Pancreas (tissue), 10 donors: ENCODE measurements at places on chromosomes 1 and 21. TPM values are rescaled to one million over a fixed set of nuclear protein-coding genes. Genes with fewer than 3 reads are reported as not detected.

DNA sequence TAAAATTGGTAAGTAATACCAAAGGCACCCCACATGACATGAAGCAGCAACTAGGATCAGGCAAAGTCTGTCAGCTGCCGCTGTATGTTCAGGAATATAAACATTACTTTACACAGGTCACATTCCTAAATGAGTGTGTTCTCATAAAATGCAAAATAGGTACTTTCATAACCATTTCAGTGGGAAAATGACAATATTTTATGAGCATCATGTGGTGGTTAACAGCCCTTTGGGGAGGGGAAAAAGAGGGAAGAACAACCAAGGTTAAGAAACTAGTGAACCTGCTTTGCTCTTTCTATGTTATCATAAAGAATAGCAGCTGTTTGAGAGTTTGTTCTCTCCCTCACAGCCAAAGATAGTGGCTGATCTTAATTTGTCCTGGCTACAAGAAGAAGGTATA lies 105.4 kb upstream of the LBR start:
- H3K4me1 ChIP-seq, result peaks cover 14% of the 10 kb centered on the region
- H3K27ac ChIP-seq, result no peak overlapping the region
- H3K4me3 ChIP-seq, result no peak overlapping the region
- DNase-seq, result no peak
- H3K36me3 ChIP-seq, result no peaks in the 10 kb centered on the region
- H3K27me3 ChIP-seq, result no peaks in the 10 kb centered on the region

GRCh38 chr1:18249631-18250030 lies 142.0 kb downstream of the IGSF21 start:
- no peak for DNase-seq
- no peaks in the 10 kb centered on the region for H3K36me3 ChIP-seq
- no peak overlapping the region for H3K27ac ChIP-seq
- no peaks in the 10 kb centered on the region for H3K27me3 ChIP-seq
- H3K4me1 ChIP-seq, result no peaks in the 10 kb centered on the region

DNA sequence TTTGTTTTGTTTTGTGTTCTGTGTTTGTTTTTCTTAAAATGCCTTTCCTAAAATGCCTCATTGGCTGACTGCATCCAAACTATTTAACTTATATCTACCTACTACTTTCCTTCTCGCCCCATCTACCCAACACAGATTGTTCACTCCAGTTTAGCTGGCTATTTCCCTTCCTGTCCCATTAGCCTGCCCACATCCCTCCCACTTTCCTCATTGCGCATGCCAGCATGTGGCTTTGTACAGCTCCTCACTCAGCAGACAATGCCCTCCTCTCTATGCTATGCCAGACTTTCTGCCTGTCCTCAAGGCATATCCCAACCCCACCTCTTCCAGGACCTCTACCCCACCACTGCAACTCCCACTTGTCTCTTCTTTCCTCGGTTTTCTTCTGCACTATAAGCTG lies 94.7 kb upstream of the C1orf21 start:
- H3K27ac ChIP-seq, result no peak overlapping the region
- no peak overlapping the region for H3K4me3 ChIP-seq
- DNase-seq, result no peak
- H3K36me3 ChIP-seq, result no peaks in the 10 kb centered on the region
- no peaks in the 10 kb centered on the region for H3K4me1 ChIP-seq
- no peaks in the 10 kb centered on the region for H3K27me3 ChIP-seq

- no peak for DNase-seq
- no peaks in the 10 kb centered on the region for H3K27me3 ChIP-seq
- H3K27ac ChIP-seq, result no peak overlapping the region
- no peak overlapping the region for H3K4me3 ChIP-seq
- H3K4me1 ChIP-seq, result no peaks in the 10 kb centered on the region
Measured at GRCh38 chr1:118717893-118718292, 270.2 kb downstream of the TBX15 start.

- H3K4me3 ChIP-seq, result no peak overlapping the region
- DNase-seq, result no peak
- no peaks in the 10 kb centered on the region for H3K4me1 ChIP-seq
Measured at GRCh38 chr1:165353731-165354671, 2.5 kb downstream of the LMX1A start.

DNA sequence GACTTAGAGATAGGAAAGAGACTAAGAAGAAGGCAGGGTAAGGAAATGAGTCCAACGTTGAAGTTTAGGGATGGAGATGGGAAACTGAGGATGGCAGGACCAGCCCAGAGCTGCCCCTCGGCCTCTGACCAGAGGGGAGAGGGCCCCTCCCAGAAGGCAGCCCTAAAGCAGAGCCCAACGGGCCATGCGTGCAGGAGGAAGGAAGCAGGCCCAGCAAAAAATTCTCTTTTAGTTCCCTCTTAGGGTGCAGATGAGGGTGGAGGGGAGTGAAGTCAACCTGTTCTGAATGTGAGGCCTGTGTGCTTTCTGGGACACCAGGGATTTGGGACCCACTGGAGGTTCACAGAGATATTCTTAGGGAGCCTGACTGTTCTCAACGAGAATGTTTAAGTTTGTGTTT lies 225.4 kb downstream of the RHOU start:
- no peaks in the 10 kb centered on the region for H3K4me1 ChIP-seq

GRCh38 chr1:65414538-65414937 lies 5.9 kb upstream of the LEPR start:
- no peaks in the 10 kb centered on the region for H3K27me3 ChIP-seq
- H3K4me1 ChIP-seq, result peaks cover 4% of the 10 kb centered on the region
- H3K4me3 ChIP-seq, result no peak overlapping the region
- H3K36me3 ChIP-seq, result no peaks in the 10 kb centered on the region
- H3K27ac ChIP-seq, result no peak overlapping the region

DNA sequence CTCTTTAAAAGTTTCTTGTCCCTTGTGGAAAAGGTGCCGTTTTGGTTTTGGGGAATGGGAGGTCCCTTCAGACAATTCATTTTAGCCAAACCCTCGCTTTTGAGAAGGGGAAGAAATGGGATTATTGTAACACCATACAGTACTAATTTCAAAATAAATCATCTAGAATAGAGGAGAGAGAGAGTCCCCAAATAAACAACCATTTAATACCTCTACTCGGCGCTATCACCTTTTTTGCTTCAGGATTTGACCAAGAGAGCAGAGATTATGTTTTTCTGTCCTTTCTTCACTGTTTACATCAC lies 770 bp upstream of the RC3H1 start:
- DNase-seq, result no peak
- peak overlapping the region; percentile 81 for H3K27ac ChIP-seq
- H3K4me1 ChIP-seq, result peaks cover 28% of the 10 kb centered on the region
- no peaks in the 10 kb centered on the region for H3K27me3 ChIP-seq
- H3K36me3 ChIP-seq, result no peaks in the 10 kb centered on the region
- H3K4me3 ChIP-seq, result peak overlapping the region; percentile 93

GRCh38 chr1:243323491-243323890 lies 67.7 kb downstream of the SDCCAG8 start:
- no peak overlapping the region for H3K27ac ChIP-seq
- H3K4me3 ChIP-seq, result no peak overlapping the region
- no peaks in the 10 kb centered on the region for H3K4me1 ChIP-seq
- no peaks in the 10 kb centered on the region for H3K27me3 ChIP-seq

DNA sequence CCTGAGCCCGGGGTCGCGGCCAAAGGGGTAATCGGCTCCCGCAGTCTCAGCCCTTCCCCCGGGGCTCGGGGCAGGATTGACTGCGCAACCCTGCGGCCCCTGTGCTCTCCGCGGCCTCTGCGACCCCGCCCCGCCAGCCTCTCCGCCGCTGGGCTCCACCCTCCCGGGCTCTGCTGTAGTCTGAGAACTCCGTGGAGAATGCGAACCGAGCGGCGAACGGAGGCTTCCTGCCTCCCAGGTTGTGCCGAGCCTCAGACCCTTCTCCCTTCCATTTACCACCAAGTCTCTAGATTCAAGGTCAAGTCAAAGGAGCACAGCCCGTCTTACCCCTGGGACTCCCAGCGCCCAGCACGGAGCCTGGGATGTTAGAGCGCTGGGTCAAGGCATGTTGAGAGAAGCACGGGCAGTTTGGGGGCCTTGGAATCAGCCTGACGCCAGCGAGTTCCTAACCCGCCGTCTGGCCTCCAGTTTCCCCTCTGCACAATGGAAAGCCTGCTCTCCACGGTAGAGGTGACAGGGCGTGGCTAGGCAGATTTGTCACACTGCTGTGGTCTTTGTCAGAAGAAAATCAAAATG lies 3.0 kb downstream of the ATP2B4 start:
- DNase-seq, result peak; percentile 57
- peak overlapping the region; percentile 43 for H3K4me3 ChIP-seq
- H3K36me3 ChIP-seq, result no peaks in the 10 kb centered on the region
- H3K27ac ChIP-seq, result peak overlapping the region; percentile 75

- no peaks in the 10 kb centered on the region for H3K4me1 ChIP-seq
- H3K4me3 ChIP-seq, result peak overlapping the region; percentile 62
- H3K36me3 ChIP-seq, result no peaks in the 10 kb centered on the region
- no peak for DNase-seq
- peak overlapping the region; percentile 4 for H3K27ac ChIP-seq
Measured at GRCh38 chr1:154326546-154327465, 1.5 kb downstream of the ATP8B2 start.

GRCh38 chr1:154442006-154442740 lies 37.0 kb downstream of the IL6R start:
- no peaks in the 10 kb centered on the region for H3K27me3 ChIP-seq
- H3K36me3 ChIP-seq, result no peaks in the 10 kb centered on the region
- H3K27ac ChIP-seq, result no peak overlapping the region
- no peak overlapping the region for H3K4me3 ChIP-seq
- peaks cover 4% of the 10 kb centered on the region for H3K4me1 ChIP-seq

DNA sequence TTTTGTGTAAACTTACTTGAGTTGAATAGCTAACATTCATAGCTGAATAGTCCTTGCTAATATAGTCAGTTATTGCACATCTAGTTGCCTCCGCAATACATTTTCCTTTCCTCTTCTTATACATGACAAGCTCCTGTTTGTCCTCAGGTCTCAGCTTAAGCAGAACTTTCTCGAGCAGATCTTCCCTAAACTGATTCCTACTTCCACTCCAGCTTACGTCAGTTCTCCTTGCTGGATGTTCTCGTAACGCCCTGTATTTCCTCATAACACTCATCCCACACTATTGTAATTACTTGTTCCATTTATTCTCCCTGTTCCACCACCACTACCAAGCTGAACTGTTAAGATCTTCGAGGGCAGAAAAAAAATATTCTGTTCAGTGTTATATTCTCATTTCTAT lies 15.1 kb upstream of the OMA1 start:
- no peaks in the 10 kb centered on the region for H3K36me3 ChIP-seq
- no peaks in the 10 kb centered on the region for H3K4me1 ChIP-seq
- no peak for DNase-seq
- H3K27ac ChIP-seq, result no peak overlapping the region
- no peak overlapping the region for H3K4me3 ChIP-seq
- H3K27me3 ChIP-seq, result no peaks in the 10 kb centered on the region

- H3K4me3 ChIP-seq, result no peak overlapping the region
- H3K27me3 ChIP-seq, result no peaks in the 10 kb centered on the region
- no peaks in the 10 kb centered on the region for H3K4me1 ChIP-seq
- no peaks in the 10 kb centered on the region for H3K36me3 ChIP-seq
Measured at GRCh38 chr1:184409011-184409410, 22.2 kb downstream of the C1orf21 start.

- no peaks in the 10 kb centered on the region for H3K4me1 ChIP-seq
- H3K27me3 ChIP-seq, result no peaks in the 10 kb centered on the region
- H3K4me3 ChIP-seq, result no peak overlapping the region
- no peak for DNase-seq
Measured at GRCh38 chr1:48870596-48870995, 93.9 kb upstream of the BEND5 start.

DNA sequence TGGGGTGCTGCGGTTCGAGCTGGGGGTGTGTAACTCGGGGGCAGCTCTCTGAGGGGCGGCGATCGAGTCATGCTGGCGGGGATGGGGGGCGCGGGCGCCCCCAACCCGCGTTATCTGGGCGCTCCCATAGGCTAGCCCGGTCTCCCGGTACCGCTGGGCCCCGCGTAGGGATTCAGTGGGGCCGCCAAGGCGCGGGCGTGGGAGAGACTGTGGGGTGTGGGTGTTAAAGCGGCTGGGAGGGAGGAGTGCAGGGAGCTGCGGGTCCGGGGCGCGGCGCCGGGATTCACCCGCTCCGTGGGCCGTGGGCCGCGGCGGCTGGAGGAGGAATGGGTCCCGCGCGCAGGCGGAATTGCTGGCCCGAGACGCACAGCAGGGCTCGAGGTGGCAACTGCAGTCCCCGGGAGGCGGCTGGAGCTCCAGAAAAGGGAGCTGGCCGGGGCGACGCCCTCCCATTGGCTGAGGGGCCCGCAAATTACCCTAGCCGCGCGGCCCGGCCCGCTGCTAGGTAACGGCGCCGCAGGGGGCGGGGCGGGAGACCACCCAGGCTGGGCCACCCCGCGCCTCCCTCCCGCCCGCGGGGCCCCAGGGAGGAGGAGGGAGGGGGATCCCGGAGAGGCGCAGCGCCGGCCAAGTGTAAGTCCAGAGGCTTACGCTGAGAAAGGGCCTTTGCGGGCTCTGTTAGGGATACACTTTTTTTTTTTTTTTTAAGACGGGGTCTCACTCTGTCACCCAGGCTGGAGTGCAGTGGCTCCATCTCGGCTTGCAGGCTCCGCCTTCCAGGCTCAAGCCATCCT lies at the start of gene PTCH2:
PTCH2 (minus strand) TSS at position 392 of the 794 bp plus-strand sequence; CDS start at position 71, 321 bp downstream.
- no peaks in the 10 kb centered on the region for H3K36me3 ChIP-seq
- no peaks in the 10 kb centered on the region for H3K27me3 ChIP-seq
- H3K4me1 ChIP-seq, result no peaks in the 10 kb centered on the region
- peak; percentile 64 for DNase-seq

The ZNF695 gene
- total RNA-seq, result not detected

The CFHR3 gene
- total RNA-seq, result 0.09 TPM

The ATAD3C gene
- 9.5 TPM for total RNA-seq
